Activated CD4-positive, alpha-beta T cell treated with anti-CD3 and anti-CD28 coated beads, Interleukin-2, Interleukin-6, amounts not matched to agents 100 ng/mL and 50 ng/mL, durations not matched to agents 16 hours and 8 hours (primary cell): ENCODE measurements at places on chromosomes 12 and 14.

- DNase-seq: no peak
Observed at GRCh38 chr14:91750634-91751198, 18.8 kb upstream of the CATSPERB start.

DNA sequence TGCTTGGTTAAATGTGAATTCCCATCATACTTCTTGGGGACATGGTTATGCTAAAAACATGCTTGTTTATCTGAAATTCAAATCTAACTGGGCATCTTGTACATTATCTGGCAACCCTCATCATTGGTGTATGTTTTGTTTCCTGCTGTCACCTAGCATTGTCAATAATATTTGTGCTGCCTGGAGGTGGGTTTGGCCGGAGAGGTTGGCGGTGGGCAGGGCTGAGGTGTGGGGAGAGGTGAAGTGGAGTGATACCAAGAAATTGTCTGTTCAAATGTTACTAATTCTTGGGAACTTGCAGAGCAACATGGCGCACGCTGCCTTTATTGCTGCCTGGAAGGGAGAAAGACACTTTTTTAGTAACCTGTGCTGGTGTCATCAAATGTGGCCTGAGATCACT is 280.5 kb downstream of the VRK1 start:
- DNase-seq: no peak

- DNase-seq: peak; percentile 10
Observed at GRCh38 chr14:68137704-68138619, 318.4 kb downstream of the RAD51B start.

DNA sequence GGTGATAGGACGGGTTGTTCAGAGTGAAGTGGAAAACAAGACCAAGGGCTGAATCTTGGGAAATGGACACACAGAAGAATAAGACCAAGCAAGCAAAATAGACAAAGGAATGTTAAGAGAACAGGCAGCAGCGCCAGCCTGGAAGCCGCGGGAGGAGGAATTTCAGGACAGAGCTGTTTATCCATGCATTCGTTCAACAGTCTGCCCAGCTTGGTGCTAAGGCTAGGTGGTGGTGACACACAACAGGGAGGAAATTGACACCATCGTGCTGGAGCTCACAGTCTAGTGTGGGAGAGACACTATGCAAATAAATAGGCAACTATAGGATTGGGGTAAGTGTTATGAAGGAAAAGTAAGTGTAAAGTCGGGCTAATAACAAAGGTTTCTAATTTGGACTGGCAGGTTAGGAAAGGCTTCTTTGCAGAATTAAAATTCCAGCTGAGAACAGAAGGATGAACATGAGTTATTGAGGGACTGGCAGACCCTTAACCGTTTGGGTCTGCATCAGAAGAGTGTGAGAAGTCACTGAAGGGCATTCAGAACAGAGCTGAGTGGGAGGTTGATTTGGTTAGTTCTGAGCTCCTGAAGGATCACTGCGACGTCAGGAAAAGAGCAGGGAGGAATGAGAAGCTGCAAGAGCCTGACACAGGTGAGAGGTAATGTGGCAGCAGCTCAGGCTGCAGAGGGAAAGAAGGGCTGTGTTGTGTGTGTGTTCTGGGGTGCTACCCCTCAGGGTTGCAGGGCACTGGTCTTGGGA is 242.6 kb upstream of the FKBP4 start:
- no peak for DNase-seq

DNA sequence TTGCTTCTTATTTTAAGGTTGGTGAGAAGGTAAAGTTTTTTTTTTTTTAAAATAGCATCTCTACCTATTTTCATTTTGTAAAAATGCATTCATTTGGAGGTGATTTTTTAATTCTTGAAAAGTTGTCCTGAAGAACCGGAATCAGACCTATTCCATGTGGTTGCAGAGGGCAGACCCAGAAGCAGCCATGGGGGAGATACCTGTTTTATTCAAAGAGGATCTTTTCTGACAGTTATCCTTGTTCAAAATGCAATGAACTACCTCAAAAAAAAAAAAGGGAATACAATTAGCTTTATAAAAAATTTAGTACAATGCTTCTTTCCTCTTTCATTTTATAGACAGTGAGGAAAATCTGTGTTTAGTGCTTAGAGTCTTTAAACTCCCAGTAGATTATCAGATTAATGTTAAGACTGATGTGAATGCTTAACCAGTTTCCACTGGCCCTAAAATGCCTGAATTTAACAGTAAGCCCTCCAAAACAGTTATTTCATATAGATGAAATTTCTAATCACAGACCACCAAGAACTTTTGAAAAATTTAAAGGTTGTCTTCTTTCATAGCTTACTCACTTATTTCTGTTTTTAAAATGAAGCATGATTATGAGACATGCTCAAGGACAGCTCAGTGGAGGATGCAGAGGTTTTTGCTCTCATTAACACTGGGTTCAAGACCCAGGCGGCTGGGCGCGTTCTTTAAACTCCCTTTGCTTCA is 8.6 kb upstream of the NEMF start:
- no peak for DNase-seq

DNA sequence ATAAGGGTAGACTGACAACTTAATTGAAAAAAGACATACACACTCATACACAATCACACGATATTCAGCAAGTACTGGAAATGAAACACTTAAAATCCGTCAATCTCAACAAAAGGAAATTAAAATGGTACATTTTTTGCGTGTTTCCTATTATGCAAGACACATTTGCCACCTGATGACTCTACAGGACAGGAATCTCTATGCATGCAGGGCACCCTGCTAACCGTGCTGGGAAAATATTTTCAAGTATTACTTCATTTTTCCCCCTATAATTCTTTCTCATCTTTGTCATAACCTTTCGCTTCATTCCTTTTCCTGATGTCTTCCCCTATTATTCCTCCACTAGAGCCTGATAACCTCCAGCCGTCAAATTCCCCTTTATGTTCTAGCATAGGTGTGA is 150.2 kb downstream of the TMEM132D start:
- DNase-seq: no peak

DNA sequence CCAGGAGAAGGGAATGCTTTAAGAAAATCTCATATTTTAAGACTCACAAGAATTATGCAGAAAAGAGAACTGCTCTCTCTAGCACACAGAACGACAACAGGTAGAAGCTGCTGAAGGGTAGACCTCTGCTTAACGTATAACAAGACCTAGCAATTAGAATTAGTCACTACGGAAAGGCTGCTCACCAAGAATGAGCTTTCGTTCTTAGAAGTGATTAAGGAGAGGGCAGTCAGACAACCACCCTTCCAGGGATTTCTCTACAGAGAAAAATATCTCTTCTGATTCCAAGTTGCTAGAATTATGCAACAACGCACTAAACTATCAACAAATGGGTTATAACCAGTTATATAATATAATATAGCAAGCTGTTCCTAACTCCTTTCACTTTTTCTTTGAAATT is 18.6 kb downstream of the LRIG3 start:
- no peak for DNase-seq

DNA sequence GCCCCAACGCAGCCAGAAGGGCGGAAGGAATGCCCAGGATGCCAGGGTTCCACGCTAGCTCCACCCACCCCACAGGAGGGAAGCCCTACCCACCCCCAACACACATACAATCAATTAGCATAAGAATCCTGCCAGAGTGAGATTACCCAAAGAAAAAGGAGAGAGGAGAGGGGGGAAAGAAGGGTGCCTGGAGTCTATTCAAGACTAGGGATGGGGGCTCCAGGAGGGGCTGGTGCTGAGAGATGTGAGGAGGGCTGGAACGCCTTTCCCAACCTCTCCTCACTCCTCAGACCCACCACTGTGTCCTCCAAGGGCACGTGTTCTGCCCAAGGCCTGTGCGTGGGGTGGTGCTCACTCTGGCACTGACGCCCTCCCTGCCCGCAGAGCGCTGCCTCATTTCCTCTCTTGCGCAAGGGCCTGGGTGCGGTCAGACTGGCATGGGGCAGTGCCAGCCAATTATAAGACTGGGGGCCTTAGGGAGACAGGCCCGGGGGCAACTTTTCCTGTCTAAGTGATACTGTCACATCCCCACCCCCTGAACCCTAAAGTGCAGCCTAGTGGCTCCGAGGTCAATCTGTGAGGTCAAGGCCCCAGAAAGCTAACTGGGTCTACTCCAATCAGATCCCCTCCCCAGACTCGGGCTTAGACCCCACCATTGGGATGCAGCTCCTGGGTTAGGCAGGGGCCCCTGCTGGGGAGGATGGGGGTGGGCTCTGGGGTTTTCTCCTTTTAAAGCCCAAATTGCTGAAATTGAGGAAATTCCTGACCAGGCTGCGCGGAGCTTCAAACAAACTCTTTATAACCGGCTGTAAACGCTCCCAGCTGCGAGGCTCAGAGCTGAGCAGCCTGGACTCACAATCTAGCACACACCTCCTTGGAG is 10.2 kb upstream of the ITGB7 start:
- peak; percentile 81 for DNase-seq

DNA sequence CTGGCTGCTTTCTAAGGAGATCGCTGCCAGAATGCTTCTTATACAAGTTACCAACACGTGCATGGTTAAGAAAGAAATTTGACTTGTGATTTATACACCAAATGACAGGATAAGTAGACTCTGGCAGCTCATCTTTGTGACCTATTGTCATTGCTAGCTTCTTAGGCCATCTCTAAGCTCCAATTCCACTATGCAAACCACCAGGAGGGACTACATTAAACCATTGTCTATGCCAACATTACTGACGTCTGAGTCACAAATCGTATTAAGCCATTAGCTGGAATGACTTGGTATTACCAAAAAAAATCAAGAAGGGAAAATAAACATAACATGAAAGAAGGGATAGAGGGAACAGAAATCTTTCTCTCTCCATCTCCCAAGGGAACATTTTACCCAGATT is 15.8 kb upstream of the VPS33A start:
- no peak for DNase-seq

- no peak for DNase-seq
Observed at GRCh38 chr12:80068173-80068572, 31.2 kb upstream of the OTOGL start.

DNA sequence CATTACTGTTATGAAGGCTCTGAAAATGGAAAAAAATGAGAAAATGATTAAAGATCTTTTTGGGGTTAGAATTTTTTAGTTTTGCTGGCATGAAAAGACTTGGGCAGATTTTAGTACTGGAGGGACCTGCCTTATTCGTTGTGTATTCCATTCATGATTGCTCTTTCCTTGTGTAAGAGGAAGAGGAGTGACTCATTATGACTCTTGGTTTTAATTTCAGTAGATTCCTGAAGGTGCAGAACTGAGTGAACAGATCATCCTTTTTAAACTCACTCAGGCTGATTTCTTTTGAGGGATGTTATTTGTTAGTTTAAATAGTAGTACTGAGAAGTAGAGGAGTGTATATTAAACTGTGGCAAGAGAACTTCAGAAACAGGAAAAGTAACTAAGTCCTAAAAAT is 41.6 kb downstream of the AKAP6 start:
- DNase-seq: no peak

DNA sequence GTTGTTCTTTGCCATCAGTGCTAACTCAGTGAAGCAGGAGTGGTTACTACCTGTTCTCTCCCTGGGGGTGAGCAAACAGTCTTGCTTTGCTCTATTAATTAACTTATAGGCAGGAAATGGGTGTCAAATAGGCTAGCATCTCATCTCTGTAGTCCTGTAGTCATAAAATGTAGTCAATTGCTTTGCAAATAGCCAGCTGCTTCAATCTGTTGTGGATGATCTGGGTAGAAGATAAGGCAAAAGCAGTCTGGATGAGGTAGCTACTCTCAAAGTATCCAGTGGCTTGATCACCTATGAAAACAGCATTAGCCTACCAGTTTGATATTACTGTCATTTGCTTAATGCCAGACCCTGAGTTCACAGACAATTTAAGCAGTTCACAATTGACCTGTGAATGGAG is 369.0 kb upstream of the TMTC1 start:
- no peak for DNase-seq

- no peak for DNase-seq
Observed at GRCh38 chr14:93868165-93868564, 59.0 kb upstream of the FAM181A start.

DNA sequence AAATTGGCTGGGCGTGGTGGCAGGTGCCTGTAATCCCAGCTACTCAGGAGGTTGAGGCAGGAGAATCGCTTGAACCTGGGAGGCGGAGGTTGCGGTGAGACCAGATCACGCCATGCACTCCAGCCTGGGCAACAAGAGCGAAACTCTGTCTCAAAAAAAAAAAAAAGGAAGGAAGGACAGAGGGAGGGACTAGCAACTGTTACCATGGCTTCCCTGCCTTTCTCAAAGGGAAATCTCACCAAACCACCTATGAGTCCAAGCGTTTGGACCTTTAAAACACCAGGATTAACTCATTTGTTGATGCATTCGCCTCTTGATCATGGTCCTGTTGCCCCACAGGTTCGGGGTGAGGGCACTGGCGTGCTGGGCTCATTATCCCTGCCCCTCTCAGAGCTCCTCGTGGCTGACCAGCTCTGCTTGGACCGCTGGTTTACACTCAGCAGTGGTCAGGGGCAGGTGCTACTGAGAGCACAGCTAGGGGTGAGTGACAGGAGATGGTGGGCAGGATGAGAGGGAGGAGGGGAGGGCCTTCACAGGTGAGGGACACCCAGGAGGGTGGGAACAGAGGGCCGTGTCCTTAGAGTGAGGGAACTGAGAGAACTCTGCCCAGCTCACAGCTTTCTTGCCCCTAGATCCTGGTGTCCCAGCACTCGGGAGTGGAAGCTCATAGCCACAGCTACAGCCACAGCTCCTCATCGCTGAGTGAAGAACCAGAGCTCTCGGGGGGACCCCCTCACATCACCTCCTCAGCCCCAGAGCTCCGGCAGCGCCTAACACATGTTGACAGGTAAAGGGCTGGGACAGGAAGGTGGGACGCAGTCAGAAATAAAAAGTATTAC is 10.2 kb upstream of the MYL6B start:
- no peak for DNase-seq

GRCh38 chr12:76144245-76144549 is 59.7 kb upstream of the NAP1L1 start:
- DNase-seq: no peak

DNA sequence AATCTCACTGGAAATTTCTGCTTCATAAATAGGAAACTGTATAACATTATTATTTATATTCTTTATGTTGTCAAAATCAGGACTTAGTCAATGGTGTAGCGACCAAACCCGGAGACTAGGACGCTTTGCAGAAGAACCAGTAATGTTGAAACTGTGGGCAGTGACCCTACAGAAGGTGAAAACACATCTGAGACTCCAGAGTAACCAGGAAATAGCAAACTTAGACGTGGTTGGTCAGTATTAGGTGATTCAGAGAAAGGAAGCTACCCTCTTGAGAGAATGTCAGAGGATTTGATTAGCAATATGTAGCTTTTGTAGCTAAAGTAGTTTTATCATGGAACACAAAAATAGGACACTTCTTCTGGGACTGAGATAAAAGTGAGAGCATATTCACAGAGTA is 381.9 kb downstream of the SLC16A7 start:
- DNase-seq: no peak

GRCh38 chr12:110530511-110530910 is 28.4 kb downstream of the RAD9B start:
- no peak for DNase-seq

DNA sequence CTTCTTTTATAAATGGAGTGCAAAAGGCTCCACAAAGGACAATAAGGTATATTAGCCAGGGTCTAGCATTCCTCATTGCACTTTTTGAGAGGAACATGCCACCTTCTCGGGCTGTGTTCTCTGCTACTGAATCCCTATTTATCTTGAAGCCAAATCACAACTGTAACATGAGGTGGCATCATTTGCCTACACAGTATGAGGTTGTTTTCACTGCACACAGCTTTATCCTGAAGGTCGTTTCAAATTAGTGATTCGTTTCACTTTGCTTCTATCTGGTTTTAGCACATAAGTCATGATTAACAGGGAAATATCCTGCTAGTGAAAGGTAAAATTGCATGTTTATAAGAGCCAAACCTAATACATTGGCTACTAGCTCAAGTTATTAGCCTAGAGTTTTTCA is 153.8 kb downstream of the SLC35F4 start:
- DNase-seq: no peak
